ENCODE measurements at places on chromosomes 12 and 14.

DNA sequence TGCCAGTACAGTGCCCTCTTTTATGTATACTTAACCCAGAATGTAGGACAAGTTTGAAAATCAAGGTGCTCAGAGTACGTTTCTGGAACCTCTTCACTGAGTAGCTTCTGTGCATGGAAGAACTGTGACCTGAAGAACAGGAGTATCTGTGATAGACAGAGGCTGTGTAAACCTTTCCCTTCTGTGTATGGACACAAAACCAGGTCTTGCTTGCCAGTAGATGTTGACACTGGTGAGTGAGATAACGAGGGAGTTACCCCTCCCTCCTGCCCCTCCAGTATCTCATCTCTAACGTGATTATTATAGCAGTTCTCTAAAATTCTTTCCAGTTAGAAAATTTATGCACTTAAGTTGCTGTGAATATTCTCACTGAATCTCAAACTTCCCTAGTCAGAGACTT is 170.8 kb downstream of the RPL10L start:
- DNase-seq = no peak
- H3K27me3 ChIP-seq = no peaks in the 10 kb centered on the region
- no peaks in the 10 kb centered on the region for H3K4me1 ChIP-seq
- no peaks in the 10 kb centered on the region for H3K36me3 ChIP-seq
- no peak overlapping the region for H3K4me3 ChIP-seq
- no peak overlapping the region for H3K27ac ChIP-seq

- H3K4me1 ChIP-seq = no peaks in the 10 kb centered on the region
- H3K27ac ChIP-seq = no peak overlapping the region
- H3K4me3 ChIP-seq = no peak overlapping the region
These were observed 52.1 kb downstream of the EID3 start for GRCh38 chr12:104355630-104356029.

- H3K4me1 ChIP-seq = peaks cover 5% of the 10 kb centered on the region
- no peaks in the 10 kb centered on the region for H3K36me3 ChIP-seq
- H3K4me3 ChIP-seq = peak overlapping the region; percentile 80
- H3K27me3 ChIP-seq = no peaks in the 10 kb centered on the region
- no peak for DNase-seq
These were observed 647 bp downstream of the LGMN start for GRCh38 chr14:92747701-92748258.

GRCh38 chr12:9617124-9617523 is 9.4 kb upstream of the KLRB1 start:
- no peaks in the 10 kb centered on the region for H3K4me1 ChIP-seq
- H3K36me3 ChIP-seq = no peaks in the 10 kb centered on the region
- H3K4me3 ChIP-seq = no peak overlapping the region
- DNase-seq = no peak

GRCh38 chr12:55724226-55724939 is 4.2 kb downstream of the RDH5 start:
- H3K36me3 ChIP-seq = peaks cover 24% of the 10 kb centered on the region
- DNase-seq = no peak
- H3K4me3 ChIP-seq = no peak overlapping the region
- no peaks in the 10 kb centered on the region for H3K27me3 ChIP-seq
- peaks cover 35% of the 10 kb centered on the region for H3K4me1 ChIP-seq

DNA sequence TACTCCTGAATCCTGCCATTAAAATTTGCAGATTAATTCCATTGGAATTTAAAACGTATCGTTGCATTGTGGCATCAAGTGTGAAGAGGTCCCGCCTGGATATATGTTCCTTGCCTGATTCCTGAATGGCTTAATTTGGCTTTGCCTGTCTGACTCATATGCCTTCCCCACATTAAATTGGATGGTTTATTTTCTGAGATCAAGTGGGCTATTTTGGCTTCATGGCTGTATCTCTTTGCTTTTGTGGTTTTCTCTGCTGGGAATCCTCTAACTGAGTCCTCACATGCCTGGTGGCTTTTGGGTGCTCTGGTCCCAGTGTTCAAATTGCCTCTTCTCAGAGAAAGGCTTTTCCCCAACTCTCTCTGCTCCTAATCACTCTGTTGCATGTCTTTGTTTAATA is 127.9 kb upstream of the DYRK2 start:
- no peaks in the 10 kb centered on the region for H3K36me3 ChIP-seq
- peaks cover 9% of the 10 kb centered on the region for H3K4me1 ChIP-seq
- H3K27me3 ChIP-seq = no peaks in the 10 kb centered on the region
- H3K27ac ChIP-seq = no peak overlapping the region

- H3K27ac ChIP-seq = no peak overlapping the region
- H3K4me3 ChIP-seq = no peak overlapping the region
- H3K36me3 ChIP-seq = peaks cover 2% of the 10 kb centered on the region
- H3K4me1 ChIP-seq = no peaks in the 10 kb centered on the region
These were observed 92.0 kb upstream of the FGD4 start for GRCh38 chr12:32307326-32307725.

DNA sequence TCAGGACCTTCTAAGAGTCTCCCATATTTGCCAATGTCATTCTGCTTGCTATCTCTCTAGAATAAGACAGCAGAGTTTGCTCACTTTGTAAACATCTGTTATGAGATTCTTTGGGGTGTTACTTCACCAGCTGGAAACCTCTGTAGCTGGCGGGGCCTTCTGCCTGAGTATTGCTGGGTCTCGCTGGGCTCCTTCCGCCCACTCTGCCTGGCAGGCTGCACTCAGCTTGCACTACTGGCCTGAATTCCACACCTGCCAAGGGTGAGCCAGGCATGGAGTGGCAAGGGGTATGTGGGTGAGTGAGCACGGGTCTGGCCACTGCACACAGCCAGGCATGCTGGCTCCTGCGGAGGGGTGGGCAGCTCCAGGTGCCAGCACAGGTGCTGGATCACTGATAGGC is 267.3 kb upstream of the PDE3A start:
- DNase-seq = no peak
- no peak overlapping the region for H3K4me3 ChIP-seq
- H3K4me1 ChIP-seq = no peaks in the 10 kb centered on the region
- no peaks in the 10 kb centered on the region for H3K27me3 ChIP-seq
- H3K36me3 ChIP-seq = no peaks in the 10 kb centered on the region

DNA sequence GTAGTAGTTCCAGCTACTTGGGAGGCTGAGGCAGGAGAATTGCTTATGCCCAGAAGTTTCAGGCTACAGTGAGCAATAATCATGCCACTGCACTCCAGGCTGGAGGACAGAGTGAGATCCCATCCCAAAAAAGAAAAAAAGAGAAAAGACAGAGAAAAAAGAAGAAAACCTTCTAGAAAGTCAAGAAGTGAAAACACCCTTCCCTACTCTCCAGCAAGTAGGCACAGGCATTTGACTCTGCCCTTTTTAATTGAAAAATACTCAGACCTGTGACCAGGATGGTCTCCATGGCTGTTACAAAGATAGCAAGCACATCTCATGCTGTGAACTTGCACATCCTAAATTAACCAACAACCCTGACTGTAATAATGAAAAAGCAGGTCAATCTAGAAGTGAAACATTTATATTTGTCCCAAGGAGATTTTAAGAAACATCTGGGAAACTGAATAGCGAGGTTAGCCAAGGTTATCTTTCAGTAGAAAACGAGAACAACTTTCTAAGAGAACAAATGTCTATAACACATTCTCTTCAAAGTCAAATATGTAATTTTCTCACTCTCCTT is 2.0 kb downstream of the TMTC1 start:
- no peak overlapping the region for H3K27ac ChIP-seq
- peaks cover 3% of the 10 kb centered on the region for H3K4me1 ChIP-seq
- no peaks in the 10 kb centered on the region for H3K36me3 ChIP-seq
- H3K4me3 ChIP-seq = peak overlapping the region; percentile 55
- peaks cover 22% of the 10 kb centered on the region for H3K27me3 ChIP-seq

DNA sequence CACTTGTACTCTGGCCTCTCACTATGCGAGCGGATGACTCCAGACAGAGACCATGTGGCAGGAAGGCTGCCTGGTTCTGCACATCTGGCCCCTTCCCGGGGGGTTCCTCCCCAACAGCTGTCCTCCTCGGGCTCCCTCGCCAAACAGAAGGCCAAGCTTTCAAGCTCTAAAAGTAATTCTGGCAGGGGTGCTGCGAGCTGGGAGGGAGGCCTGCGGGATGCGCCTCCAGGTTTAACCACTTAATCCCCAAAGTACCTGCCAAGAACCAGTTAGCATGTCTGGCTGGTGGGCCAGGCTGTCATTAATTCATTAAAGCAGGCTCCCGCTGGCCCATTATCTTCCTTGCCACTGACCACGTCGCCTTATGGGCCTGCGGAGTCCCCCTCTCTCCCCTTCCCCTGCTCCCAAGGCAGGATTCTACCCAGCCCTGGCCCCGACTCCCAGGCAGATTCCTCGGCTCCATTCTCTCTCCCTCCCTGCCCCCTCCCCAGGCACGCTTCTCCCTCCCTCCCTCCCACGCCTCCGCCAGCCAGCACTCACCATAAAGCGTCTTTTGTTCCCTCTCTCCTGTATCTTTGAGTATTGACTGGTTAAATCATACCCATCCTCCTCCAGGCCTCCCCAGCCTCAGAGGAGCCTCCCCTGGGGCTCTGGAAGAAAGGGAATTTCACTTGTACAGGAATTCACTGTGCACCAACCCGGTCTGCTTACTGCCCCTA is 4.9 kb downstream of the HRK start:
- H3K4me1 ChIP-seq = peaks cover 11% of the 10 kb centered on the region
- DNase-seq = no peak
- no peaks in the 10 kb centered on the region for H3K36me3 ChIP-seq
- H3K4me3 ChIP-seq = no peak overlapping the region
- H3K27ac ChIP-seq = no peak overlapping the region
- H3K27me3 ChIP-seq = peaks cover 24% of the 10 kb centered on the region

Measured in keratinocyte (primary cell).